Activated CD4-positive, alpha-beta T cell treated with anti-CD3 and anti-CD28 coated beads for 1 hour (primary cell): ENCODE measurements at places on chromosomes 5 and 9.

- no peak for DNase-seq
Observed at GRCh38 chr9:132810314-132810713, 67.8 kb downstream of the AK8 start.

DNA sequence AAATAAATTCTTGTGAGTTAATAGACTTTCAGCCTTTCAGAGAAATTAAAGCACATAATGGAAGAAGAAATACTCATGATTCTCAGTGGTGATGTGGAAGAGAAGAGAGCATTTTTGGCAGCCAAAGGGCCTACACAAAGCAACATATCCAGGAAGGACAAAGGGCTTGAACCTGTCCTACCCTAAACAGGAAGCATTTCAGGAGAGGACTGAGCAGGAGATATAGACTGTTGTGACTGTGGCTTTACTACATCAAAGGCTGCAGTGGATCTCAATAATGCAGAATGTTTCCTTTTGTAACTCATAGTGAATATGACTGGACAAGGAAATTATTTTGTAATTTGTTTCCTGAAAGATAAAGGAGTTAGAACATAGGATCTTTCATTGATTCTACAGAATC, 1.3 kb upstream of the PARP8 start:
- DNase-seq: no peak

- DNase-seq: no peak
Observed at GRCh38 chr5:154850255-154851062, at the start of gene FAXDC2. TSS of gene FAXDC2 (minus strand) at chr5:154850603. CDS start at chr5:154838178, 12,425 bp downstream.

DNA sequence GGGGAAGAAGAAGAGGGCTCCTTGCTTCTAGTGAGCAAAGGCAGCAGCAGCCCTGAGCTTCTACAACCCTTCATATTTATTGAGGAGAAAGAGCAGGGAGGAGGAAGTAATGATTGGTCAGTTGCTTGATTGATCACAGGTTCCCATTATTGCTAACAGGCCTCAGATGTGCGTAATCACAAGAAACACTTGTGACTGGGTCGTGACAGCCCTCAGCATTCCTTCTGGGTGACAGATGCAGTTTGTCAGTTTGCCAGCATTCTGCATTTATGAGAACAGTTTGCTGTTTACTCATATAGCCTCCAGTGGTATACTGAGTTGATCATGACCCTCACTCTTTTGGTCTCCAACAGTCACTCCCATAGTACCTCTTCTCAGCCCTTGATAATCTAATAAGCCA, 111.5 kb upstream of the TNC start:
- no peak for DNase-seq

DNA sequence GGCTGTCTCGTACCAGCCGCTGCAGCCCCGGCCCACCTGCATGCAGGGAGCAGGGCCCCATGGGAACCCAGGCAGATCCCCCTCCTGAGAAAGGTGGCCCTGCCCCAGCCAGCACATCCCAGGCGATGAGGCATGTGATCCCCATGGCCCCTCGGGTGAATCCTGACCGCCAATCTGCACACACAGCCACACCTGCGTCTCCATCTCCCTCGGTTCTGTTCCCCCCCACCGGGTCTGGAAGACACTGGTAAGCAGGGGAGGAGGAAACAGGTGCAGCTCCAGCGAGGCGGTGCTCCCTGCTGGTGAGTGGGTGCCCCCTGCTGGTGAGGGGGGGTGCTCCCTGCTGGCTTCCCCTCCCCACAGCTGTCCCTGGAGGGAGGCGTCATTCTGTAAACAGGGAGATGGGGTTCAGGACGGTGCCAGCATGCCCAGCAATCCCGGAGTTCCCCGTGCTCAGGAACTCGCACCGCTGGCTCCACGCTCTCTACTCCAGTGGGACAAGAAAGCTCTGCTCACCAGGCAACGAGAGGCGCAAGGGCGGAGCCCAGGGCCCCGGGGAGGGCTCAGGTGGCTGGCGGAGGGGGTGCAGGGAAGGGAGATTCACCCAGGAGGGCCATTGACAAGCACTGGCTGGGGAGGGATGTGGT, 28.4 kb upstream of the SLC12A7 start:
- peak; percentile 70 for DNase-seq

GRCh38 chr5:122009436-122009835, 47.7 kb downstream of the SRFBP1 start:
- no peak for DNase-seq

DNA sequence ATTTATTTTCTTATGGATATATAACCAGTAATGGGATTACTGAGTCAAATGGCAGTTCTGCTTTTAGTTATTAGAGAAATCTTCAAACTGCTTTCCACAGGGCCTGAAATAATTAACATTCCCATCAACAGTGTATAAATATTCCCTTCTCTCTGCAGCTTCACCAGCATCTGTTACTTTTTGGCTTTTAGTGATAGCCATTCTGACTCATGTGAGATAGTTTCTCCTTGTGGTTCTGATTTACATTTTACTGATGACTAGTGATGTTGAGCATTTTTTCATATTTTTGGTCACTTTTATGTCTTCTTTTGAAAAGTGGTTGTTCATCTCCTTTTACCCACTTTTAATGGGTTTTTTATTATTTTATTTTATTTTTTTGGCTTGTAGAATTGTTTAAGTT, 1290.3 kb upstream of the CDH9 start:
- no peak for DNase-seq

DNA sequence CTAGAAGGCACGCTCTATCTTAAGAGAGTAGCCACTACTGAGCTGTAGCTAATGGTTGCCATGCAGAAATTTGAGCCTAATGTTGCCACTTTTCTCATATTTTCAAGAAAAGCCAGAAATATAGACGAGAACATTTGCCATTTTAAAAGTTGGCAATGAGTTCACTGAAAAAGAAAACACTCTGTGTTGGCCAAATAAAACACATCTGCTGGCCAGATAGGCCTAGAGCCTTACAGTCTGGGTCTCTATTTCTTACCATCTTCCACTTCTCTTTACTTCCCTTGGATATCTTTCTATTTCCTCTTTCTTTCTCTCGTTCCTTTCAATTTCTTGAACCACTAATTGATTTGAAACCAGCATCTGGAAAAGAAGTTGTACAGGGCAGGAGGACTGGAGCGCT, 36.6 kb upstream of the VCAN start:
- DNase-seq: no peak

DNA sequence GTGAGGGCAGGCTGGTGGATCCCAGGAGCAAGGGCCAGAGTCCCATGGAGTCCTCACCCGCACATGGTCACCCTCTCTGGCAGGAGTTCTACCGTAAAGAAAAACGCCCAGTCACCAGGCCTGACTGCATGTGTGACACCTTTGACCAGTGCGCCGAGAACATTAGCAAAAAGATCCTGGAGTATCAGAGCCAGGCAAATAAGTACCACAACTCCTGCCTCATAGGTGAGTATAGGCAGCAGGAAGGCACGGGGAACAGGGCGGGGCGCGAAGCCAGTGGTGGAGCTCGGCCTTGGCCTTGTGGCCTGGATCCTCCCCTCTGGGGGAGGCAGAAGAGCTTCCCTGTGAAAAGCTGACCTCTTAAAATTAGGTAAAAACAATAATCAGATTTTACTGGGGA, 45.4 kb upstream of the TDRD7 start:
- DNase-seq: no peak

GRCh38 chr9:23672151-23672550, 153.9 kb downstream of the ELAVL2 start:
- DNase-seq: no peak

DNA sequence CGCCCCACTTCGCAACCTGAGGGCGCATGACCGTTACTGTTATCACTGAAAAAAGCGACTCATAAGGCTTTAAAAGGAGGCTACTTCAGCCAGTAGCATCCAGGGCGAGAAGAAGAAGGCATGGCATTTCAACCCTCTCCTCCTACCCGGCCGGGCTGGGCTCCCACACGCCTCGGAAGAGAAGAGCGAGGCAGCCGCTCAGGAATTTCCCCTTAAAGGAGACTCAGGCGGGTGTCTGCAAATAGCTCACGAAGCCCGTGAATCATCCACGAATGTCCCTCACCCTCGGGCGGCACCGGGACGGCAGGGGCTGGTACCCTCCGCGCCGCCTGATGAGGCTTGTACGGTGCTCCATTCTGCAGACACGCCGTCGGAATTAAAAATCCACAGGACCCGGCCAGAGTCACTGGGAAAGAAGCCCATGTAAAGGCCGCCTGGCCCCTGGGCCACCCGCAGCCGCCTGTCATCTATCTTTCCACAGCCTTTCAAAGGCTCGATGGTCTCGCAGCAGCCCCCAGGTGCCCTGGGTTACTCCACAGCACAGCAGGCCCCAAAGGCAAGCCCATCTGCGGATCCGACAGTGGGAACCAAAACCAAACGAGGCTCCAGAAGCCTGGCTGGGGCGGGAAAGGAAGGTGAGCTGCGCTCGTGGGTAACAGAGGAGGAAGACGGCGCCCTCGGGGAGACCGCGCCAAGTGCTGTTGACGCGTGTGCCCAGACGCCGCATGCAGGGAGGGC, 11.8 kb downstream of the SLC12A7 start:
- no peak for DNase-seq

GRCh38 chr5:171367424-171368370, 20.0 kb upstream of the NPM1 start:
- no peak for DNase-seq

GRCh38 chr9:125235804-125236519, 5.2 kb downstream of the HSPA5 start:
- DNase-seq: no peak

DNA sequence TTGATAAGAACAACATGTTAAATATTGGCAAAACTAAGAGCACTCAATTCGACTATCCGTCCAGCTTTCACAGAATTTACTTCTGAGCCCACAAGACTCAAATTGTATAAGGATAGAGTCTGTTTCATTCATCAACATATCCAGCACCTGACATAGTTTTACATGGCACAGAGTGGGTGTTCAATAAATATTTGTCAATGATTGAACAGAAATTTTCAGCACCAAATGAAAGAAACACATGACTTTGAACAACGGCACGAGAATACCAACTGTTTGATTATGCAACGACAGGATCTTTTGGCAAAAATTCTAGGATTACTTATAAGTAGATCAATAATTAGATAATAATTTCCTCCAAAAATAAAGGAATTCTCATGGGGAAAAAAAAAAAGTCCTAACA, 41.8 kb downstream of the SKP2 start:
- DNase-seq: no peak

DNA sequence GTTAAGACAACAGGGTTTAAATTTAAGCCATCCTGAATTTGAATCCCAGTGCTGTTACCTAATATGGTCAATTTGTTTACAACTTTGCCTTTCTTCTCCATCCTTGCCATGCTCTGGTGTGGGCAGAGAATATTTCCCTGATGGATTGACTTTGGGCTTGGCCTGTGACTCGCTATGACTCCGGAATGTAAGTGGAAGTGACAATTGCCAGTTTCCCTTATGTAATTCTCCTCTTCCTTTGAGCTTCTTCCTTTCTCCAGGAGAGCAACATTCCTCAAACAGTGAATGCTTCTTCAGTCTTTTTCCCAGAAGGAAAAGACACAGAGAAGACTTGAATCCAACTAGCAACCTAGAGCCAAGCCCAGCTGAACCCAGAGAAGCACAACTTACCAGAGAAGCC, 159.1 kb downstream of the LURAP1L start:
- DNase-seq: no peak

DNA sequence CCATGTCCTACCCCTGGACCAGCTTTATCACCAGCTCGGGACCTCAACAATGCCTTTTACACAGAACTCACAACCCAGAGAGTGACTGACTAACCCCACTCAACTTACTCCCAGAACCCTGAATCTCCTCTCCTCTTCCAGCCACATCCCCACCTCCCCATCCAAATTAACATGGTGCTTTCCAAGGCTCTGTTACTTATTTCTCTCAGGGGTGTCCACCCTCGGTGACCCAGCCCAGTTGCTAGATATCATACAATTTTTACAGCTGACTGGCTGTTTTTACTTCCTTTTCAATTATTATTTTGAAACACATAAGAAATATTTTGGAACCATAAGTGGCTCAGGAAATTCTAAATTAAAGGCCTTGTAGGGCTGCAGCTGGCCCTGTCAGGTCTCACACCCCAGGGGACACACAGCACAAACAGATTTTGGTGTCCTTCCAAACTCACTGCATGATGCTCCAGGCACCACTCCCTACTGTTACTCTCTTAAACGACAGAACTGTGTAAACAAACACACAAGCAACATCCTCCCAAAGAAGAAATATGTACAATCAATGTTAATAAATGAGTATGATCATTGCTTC, 180.6 kb downstream of the ADAMTS12 start:
- DNase-seq: no peak

DNA sequence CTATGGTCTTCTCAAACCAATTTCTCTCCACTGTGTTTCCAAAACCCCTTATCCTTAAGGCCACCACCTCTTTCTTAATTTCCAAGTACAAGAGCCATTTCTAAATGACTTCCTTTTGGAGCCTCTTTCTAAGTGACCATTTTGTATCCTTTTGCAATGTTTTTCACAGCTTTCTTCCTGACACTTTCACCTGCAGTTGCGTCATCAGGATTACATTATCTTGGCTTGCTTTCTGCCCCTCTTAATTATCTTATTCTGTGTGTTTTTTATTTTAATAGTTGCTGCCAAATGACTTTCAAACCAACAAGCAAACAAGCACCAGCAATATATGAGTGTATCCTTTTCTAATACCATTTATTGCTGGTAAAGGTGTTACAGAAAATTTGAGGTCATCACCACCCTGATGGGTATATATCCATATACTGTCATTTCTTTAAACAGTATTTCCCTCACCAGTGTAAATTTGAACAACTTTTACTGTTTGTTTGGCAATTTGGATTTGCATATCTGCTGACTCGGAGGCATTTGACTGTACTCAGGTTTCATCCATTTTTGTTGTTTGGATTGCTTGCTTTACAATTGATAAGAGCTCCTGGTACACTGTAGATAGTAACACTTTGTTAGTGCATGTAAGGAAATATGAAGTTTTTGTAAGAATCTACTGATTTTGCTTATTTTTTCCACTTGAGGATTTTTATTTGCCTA, 5.4 kb upstream of the ANXA1 start:
- DNase-seq: no peak

- no peak for DNase-seq
Observed at GRCh38 chr5:153147891-153148623, 342.4 kb upstream of the GRIA1 start.

DNA sequence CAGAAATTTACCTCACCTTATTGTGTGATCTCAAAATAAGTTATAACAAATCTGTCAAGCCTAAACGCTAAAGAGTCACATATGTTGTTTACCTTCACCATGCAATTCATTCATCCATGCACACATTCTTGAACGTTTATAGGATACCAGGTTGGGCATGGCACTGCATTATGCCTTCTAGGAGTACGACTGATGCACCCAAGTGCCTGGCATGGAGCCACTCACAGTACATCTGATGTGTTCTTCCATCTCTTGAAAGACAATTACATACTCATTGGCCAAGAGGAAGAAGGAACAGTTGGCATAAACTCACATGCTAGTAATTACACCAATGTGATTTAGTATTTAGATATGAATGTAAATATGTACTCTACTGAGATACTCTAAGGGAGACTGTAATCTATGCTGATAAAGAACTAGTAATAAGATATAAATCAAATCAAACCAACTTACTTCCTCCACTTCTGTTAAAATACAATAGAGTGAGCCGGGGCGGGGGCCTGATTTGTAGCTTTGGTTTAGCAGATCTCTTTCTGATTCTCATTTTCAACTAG, 90.7 kb downstream of the LPAR1 start:
- DNase-seq: no peak
